ENCODE measurements at places on chromosomes 6 and 20.

DNA sequence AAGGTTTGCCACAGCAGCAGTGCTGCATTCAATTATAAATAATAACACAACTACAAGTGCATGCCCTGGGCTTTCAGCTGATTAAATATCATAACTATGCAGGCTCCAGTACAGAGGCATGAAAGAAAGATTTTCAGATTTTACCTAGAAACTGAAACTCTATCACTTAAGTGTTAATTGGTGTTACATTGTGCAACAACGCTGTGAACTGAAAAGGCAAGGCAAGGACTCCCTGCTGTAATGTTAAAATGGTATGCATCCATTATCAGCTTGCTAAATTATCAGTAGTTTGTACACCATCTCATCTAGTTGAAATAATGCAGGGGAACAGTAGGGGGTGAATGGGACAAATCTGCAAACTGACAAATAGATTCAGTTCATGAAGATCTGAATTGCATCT, 976.7 kb upstream of the MANEA start:
- no peak for DNase-seq

DNA sequence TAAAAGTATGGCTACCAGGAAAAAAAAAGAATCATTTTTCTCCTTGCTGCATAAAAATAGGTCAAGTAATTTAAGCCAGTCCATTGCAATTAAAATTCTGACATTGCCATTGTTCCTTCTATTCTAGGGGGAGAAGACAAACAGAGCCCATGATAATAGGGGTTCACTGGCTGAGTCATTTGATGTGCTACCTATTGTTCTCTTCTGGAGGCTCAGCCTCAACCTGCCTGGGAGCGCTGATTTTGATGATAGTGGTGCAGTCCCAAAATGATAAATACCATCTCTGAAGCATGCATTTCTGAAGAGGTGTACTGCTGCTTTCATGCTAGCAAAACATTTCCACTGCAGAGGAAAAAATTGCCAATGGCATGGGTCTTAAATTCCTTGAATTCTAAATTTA, 5.8 kb downstream of the CITED2 start:
- no peak for DNase-seq

DNA sequence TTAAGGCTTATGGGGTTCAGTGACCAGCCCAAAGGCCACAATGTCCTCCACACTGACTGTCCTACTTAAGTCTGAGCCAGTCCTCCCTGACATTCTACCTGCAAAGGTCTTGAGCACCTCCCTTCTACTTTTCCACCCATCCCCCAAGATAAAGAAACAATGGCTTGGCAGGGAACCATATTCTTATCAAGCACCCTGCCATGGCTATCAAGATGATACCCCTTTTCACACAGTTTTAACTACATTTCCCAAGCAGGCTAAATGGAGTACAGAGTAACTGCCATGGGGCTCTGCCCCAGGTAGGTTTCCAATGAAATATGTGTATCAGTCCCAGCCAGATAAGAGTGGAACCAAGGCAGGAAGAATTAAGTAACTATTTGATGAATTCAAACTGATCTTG, 85.9 kb upstream of the MOCS1 start:
- no peak for DNase-seq

GRCh38 chr6:168196385-168196860, 117.4 kb upstream of the FRMD1 start:
- DNase-seq = no peak

All from HCT116 (cell line).